Renal cortical epithelial cell (primary cell): ENCODE measurements at places on chromosomes 1 and 21. TPM values are rescaled to one million over a fixed set of nuclear protein-coding genes. Genes with fewer than 3 reads are reported as not detected.
A peak's percentile ranks its signal among the peaks of the same experiment; 100 is the strongest.

DNA sequence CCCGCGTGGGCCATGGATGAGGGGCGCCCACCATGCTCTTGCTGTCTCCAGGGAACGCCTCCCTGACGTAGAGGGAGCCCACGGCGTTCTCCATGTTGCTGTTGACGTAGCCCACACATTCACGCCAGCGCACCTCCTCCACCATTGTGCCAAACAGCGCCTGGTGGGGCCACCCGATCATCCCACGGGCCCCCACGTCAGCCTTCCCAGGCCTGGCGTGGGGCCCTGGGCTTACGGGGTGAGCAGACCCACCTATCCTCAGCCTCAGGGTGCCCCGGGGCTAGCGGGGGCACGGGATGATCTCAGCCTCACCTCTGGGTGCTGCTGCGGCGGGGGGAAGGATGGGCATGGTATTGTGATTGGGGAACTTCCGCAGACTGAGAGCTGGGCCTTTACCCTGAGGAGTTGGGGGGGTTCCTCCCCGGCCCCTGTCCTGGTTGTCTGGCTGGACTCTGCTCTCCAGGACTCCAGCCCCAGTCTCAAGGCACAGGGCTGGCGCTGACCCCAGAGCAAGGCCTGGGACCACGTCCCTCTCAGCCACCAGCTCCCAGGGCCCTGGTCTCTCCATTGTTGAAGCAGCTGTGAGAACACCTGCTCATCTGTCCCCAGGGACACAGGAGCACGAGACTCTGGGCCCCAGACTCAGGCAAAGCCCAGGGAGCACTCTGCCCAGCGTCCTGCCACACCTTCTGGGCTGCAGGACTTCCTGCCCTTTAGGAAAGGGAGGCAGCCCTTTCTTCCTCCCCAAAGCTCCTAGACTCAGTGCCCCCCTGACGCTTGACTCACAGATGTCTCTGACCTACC is 10.2 kb downstream of the PRXL2B start:
- DNase-seq: no peak

TAF12 gene
- total RNA-seq: 29.2 and 46.7 TPM in 2 replicates

- DNase-seq: no peak
These were observed 4.5 kb downstream of the ZBED6 start for GRCh38 chr1:203799971-203800370.

KCNE1 gene
- total RNA-seq: 3.5 TPM in 1 of 2 replicates, not detected in the other

RNF207 gene
- total RNA-seq: 23.8 and 53.5 TPM in 2 replicates

GRCh38 chr1:1347663-1348419 is 1.4 kb downstream of the DVL1 start:
- DNase-seq: peak; percentile 34

DNA sequence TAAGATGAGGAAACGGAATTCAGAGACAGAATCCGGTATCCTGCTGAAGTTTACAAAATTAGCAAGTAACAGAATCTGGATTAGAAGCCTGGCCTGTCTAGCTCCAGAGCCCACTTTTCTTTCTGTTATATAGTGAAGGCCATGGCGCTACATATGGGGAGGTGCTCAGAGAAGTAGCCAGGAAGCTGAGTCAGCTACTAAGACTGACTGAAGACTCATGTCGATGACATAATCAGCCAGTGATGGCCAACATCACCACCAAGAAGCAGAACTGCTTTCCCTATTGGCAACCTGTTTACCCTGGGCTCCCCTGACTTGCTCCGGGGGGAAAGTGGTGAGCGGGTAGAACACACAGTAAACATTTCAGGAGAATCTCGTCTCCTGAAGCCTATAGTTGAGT is 18.8 kb downstream of the LRRC52 start:
- DNase-seq: no peak

DNA sequence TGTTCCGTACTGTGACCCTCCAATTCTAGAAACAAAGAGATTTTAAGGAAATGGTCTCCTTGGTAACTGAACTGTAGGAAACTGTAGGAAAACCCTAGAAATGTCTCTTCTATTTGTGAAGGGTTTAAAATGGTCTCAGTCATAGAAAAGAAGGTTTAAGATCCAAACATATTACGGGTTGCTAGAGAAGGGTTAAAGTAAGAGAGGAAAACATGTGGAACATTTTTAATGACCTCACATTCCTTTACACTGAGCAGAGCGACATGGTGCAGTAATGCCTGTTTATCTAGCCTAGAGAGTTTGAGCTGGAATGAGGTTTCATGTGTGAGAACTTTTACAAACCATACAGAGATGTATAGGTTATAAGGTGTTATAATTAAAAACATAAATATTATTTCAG is 36.9 kb upstream of the C1orf105 start:
- DNase-seq: peak; percentile 82

NSL1 gene
- 31.8 and 38.4 TPM in 2 replicates for total RNA-seq

GRCh38 chr1:3992103-3992556 is 92.1 kb upstream of the C1orf174 start:
- no peak for DNase-seq

RASAL2 gene
- 11.3 and 28.6 TPM in 2 replicates for total RNA-seq

KCND3 gene
- 0.17 and 0.30 TPM in 2 replicates for total RNA-seq

DNA sequence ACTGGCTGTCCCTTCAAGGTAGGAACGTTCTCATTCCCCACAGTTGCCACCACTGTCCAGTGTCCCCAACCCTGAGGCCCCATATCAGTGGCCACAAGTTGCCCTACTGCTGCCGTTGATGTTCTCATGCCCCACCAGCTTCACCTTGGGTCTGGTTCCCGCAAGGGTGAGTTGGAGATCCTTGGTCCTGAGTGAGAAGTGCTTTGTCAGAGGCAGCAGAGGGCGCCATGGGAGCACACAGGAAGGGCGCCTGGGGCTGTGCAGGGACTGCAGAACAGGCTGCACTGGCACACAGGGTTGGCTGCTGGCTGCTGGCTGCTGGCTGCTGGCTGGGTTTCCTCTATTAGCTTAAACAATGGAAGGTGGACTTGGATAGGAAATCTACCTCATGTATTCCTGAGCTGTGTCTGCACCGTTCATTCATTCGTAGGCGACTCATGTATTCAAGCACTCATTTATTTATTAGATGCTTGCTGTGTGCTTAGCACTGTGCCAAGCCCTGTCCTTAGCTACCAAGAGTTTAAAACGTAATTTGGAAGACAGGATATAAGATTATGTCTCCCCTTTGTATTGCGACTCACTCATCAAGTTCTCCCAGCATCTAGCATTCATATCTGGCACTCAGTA is 2.1 kb upstream of the S100A9 start:
- DNase-seq: peak; percentile 32

DNA sequence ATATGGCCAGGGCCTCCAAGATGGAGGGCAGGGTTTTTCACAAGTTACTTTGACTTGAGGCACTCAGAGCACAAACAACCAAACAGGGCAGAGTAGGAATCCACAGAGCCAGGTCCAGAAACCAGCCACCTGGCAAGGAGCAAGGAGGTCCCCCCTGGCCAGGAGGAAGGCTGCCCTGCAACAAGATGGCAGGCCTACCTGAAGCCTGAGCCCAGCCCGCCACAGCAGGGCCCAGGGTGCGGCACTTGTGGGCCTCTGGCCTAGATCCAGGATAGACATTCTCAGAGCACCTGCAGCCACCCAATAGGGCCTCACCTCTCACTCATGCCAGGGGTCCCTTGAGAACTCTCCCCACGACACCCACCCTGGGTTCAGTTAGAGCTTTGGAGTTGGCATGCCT is 11.5 kb downstream of the SH3BGRL3 start:
- no peak for DNase-seq

DNA sequence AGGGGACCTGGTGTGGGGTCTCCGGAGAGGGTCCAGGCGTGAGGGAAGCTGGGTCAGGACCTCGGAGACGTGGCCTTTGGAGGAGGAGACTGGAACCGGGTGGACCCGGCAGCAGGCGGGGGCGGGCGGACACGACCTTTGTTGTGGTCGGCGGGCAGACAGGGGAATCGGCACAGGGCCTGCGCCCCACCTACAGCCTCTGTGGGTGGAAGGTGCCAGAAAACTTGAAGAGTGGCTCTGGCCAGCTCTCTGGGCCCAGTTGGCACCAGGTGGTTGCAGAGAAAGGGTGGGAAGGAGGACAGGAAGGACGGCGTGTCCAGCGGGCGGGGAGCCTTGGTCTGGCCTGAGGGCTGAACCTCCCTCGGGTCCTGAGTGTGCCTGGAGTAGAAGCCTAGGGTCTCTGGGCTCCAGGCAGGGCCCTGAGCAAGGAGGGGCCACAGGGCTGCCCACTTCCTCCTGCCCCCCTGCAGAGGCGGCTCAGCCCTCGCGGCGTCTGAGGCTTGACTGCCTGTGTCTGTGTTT is 7.7 kb upstream of the TTLL10 start:
- peak; percentile 34 for DNase-seq

GRCh38 chr1:25744140-25744581 is 55.8 kb upstream of the SELENON start:
- DNase-seq: peak; percentile 48

DNA sequence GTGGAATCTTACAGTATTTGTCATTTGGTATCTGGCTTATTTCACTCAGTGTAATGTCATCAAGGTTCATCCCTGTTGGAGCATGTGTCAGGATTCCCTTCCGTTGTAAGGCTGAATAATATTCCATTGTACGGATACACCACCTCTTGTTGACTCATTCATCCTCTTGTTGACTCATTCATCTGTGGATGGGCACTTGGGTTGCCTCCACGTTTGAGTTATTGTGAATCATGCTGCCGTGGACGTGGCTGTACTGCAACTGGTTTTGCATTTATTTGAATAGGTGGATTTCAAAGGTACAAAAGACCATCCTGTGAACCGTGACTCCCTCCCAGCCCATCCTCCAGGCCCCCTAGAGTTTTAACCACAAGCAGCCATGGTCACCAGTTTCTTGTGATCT is 11.9 kb upstream of the TCP10L start:
- peak; percentile 94 for DNase-seq

DNA sequence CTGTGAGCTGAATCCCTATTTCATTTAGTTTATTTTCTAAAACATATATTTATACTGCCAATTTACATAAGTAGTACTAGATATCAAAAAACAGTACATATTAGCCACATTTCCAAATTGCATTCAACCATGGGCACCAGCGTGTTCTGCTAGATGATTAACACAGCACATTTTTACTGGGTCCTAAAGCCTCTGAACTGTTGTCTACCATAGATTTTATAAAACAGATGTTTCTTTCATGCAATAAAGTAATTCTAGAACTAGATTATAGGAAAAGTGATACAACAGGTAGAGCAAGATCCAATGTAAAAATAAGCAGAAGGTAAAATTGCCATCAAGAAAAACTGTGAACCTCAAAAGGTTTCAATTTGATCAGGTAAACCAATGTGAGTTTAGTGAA is 108.6 kb downstream of the FAF1 start:
- no peak for DNase-seq

- peak; percentile 14 for DNase-seq
These were observed 87.7 kb downstream of the SNX7 start for GRCh38 chr1:98749152-98749756.

- no peak for DNase-seq
These were observed 8.1 kb upstream of the GREM2 start for GRCh38 chr1:240619906-240620621.

CD247 gene
- total RNA-seq: not detected in 2 replicates

DNA sequence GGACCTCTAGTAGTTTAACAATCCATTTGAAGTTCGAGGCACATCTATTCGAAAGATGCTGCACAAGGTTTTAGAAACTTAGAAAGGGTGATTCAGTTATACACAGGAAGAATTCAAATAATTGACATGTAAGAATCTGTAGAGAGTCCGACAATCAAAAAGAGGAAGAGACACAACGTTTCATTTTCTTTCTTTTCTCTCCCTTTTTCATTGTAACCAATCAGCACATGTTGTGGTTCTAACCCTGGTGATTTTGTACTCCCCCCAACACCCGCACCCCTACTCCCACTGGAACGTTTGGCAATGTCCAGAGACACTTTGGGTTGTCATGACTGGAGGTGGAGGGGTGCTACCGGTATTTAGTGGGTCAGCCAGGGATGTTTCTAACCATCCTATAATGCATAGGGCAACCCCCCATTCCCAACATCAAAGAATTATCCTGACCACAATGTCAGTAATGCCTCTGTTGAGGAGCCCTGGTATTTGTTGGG is 4.9 kb downstream of the TGFB2 start:
- DNase-seq: no peak

RNF186 gene
- total RNA-seq: 0.05 TPM in 1 of 2 replicates, not detected in the other

DNA sequence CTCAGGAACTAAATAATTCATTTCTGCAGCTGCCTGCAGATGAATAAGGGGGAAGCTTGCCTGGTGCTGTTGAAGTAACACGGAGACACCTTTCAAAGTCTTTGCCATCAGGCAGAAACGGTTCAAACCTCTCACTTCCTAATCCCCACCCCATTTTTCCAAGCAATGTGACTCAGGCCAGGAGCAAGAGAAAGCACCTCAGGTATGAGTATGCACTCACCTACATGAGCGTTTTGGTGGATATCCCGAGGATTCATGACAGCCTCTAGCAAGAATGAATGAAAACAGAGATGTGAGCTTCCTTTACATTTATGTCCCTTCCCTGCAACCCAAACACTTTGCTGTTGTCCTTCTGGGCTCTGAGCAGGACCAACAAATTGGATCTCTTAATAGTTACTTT is 63.4 kb upstream of the LAX1 start:
- no peak for DNase-seq

- DNase-seq: peak; percentile 60
These were observed 17.7 kb downstream of the TINAGL1 start for GRCh38 chr1:31593770-31594632.

SPOCD1 gene
- 5.0 and 8.0 TPM in 2 replicates for total RNA-seq

DNA sequence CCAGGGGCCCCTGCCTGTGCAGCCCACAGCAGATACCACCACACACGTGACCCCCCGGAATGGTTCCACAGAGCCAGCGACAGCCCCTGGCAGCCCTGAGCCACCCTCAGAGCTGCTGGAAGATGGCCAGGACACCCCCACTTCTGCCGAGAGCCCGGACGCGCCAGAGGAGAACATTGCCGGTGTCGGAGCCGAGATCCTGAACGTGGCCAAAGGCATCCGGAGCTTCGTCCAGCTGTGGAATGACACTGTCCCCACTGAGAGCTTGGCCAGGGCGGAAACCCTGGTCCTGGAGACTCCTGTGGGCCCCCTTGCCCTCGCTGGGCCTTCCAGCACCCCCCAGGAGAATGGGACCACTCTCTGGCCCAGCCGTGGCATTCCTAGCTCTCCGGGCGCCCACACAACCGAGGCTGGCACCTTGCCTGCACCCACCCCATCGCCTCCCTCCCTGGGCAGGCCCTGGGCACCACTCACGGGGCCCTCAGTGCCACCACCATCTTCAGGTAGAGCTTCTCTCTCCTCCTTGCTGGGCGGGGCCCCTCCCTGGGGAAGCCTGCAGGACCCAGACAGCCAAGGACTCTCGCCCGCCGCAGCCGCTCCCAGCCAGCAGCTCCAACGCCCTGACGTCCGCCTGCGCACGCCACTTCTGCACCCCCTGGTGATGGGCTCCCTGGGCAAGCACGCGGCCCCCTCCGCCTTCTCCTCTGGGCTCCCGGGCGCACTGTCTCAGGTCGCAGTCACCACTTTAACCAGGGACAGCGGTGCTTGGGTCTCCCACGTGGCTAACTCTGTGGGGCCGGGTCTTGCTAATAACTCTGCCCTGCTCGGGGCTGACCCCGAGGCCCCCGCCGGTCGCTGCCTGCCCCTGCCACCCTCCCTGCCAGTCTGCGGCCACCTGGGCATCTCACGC is 51.0 kb downstream of the COL18A1 start:
- no peak for DNase-seq

- no peak for DNase-seq
These were observed 88.6 kb downstream of the ZSWIM5 start for GRCh38 chr1:45117766-45118165.
